Dermis lymphatic vessel endothelial cell (primary cell): ENCODE measurements at places on chromosomes 5 and 9. TPM values are rescaled to one million over a fixed set of nuclear protein-coding genes. Genes with fewer than 3 reads are reported as not detected.

SPATA31E1 gene
- not detected in 2 replicates for total RNA-seq

HRCT1 gene
- total RNA-seq, result 0.43 and 0.98 TPM in 2 replicates

GPR107 gene
- total RNA-seq, result 25.3 and 32.2 TPM in 2 replicates

NR4A3 gene
- 0.09 and 0.76 TPM in 2 replicates for total RNA-seq

TMOD1 gene
- total RNA-seq, result 0.87 and 1.1 TPM in 2 replicates

SLC36A3 gene
- total RNA-seq, result not detected in 2 replicates

ST8SIA4 gene
- 6.9 and 9.4 TPM in 2 replicates for total RNA-seq

MVB12B gene
- 7.9 and 18.1 TPM in 2 replicates for total RNA-seq
